ENCODE measurements at places on chromosomes 12 and 14. TPM values are rescaled to one million over a fixed set of nuclear protein-coding genes. Genes with fewer than 3 reads are reported as not detected.

DNA sequence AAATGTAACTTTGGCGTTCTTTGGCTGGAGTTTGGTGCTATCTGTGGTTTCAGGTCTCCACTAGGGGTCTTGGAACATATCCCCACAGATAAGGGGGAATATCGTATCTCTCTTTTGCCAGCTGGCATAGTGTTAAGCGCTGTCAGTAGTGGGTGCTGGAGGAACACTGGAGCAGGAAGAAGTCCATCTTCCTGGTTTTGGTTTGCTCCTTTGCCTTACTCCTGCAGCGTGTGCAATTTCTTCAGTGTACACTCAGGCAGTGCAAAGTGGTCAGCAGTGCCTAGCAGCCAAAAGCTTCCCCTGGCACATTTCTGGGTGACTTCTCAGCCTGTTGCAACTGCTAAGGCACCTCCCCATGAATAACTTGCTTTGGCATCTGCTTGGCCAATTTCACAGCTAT, 11.7 kb upstream of the RIPK3 start:
- ATAC-seq, result peak; percentile 41

GRCh38 chr12:105202202-105202601, 33.8 kb downstream of the APPL2 start:
- no peak for ATAC-seq

GRCh38 chr14:31124197-31124596, 83.4 kb downstream of the HECTD1 start:
- no peak for ATAC-seq

DNA sequence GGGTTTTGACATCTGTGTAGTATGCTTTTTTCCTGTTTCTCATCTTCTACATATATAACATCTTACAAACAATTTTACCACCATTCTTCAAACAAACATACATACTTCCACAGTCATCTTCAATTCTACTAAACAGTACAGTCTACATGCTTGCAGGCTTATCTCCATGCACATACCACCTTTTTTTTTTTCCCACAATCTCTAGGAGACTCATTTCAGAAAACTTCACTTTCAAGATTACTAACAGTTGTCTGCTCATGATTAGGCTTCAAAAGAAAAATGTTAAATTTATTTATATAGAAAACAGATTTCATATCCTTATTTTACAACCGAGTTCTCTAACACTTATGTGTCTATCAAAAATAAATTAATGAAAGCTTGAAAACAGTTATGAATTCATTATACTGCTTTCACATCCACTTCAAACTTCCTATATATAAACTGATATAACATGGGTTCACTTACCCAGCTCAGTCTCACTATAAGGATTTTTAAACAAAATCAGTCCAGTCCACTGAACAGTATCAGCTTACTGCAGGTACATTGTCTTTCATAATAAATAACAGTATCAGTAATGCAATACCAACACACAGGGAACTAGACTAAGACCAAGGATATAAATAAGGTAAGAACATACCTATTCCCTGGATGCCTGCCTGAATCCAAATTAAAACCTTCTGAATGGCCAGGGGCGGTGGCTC, 42.5 kb downstream of the LRP6 start:
- no peak for ATAC-seq

- no peak for ATAC-seq
These were observed 22.2 kb upstream of the DIP2B start for GRCh38 chr12:50482571-50482970.

DNA sequence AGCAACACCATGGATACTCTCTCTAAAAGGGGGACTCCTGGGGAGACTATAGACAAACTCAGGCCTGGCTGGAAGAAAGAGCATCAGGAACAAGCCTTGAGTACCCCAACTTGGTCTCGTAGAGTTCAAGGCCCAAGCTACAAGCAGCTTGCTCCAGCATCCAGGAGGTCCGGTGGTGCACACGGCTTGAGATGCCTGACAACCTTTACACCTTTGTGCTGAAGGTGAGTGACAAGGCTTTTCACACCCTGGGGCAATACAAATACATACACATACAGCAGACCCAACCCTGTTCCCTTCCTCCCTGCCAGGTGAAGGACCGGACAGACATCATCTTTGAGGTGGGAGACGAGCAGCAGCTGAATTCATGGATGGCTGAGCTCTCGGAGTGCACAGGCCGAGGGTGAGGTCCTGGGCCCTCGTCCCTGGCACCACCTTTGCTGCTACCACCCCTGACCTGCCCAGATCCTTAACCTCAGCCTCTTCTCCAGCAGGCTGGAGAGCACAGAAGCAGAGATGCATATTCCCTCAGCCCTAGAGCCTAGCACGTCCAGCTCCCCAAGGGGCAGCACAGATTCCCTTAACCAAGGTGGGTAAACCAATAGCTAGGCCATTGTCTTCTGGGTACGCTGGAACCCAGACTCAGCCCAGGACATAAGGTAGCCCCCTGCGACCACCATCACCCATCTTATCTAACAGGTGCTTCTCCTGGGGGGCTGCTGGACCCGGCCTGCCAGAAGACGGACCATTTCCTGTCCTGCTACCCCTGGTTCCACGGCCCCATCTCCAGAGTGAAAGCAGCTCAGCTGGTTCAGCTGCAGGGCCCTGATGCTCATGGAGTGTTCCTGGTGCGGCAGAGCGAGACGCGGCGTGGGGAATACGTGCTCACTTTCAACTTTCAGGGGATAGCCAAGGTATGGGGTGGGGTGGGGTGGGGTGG, 41.2 kb downstream of the SH2B3 start:
- no peak for ATAC-seq

- ATAC-seq, result no peak
These were observed 73.9 kb upstream of the WSCD2 start for GRCh38 chr12:108055141-108055540.

The POMT2 gene
- 11.2 TPM for total RNA-seq

- peak; percentile 79 for ATAC-seq
These were observed 7.8 kb upstream of the DTX1 start for GRCh38 chr12:113048716-113049127.

The DNAH10 gene
- 0.12 TPM for total RNA-seq

The CLEC1B gene
- not detected for total RNA-seq

GRCh38 chr14:37668646-37669045, 73.2 kb downstream of the TTC6 start:
- no peak for ATAC-seq

The MMP19 gene
- total RNA-seq, result 0.60 TPM

DNA sequence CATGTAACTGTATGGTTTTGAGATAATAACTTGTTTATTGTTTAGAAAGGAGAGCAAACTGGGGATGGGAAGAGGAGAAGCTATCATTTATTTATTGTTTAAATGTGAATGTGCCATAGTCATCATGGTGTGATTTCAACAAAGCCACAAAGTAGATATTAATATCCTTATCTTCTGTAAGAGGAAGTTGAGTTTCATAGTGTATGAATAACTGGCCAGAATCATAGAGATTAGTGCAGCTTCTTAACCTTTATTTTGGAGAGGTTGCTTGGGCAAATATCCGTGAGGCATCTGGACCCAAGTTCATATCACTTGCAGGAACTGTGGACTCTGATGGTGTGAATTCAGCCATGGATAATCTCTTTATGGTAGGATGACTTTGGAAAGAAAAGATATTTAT, 26.8 kb upstream of the LYZ start:
- no peak for ATAC-seq

GRCh38 chr14:94043111-94043755, 17.1 kb downstream of the OTUB2 start:
- ATAC-seq, result no peak

GRCh38 chr12:71159264-71159663, 1.5 kb upstream of the TSPAN8 start:
- no peak for ATAC-seq

DNA sequence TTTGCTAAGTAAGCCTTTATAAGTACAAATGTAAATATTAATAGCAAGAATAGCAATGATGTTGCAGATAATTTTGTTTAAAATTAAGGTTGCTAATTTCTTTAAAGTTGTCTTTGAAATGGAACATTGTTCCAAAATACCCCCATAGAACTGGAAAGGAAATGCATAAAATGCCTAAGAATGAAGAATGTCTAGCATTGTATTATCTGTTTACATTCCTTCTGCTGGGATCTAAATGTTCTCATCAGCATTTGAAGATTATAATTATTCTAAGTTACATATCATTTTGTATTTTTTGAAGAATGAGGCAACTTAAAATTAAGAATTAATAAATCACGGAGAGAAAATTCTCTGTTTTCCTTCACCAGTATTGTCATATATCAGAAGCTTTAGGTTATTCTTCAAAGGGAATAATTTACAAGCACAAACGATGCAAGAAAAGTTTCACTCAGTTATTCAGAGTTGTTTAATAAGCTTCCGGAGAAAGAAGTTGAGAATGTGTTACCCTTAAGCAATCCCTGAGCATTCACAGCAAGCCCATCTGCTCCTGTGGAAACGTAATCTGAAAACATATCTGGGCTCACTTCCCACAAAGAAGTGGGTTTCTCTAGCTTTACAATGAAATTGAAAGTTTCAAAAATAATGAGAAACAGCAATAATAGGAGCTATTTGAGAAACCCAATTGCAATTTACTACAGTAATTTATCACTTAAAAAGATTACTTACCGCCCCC, 21.3 kb downstream of the SLC6A15 start:
- ATAC-seq, result no peak

GRCh38 chr12:93785249-93786010, 108.3 kb downstream of the CRADD start:
- ATAC-seq, result peak; percentile 95

DNA sequence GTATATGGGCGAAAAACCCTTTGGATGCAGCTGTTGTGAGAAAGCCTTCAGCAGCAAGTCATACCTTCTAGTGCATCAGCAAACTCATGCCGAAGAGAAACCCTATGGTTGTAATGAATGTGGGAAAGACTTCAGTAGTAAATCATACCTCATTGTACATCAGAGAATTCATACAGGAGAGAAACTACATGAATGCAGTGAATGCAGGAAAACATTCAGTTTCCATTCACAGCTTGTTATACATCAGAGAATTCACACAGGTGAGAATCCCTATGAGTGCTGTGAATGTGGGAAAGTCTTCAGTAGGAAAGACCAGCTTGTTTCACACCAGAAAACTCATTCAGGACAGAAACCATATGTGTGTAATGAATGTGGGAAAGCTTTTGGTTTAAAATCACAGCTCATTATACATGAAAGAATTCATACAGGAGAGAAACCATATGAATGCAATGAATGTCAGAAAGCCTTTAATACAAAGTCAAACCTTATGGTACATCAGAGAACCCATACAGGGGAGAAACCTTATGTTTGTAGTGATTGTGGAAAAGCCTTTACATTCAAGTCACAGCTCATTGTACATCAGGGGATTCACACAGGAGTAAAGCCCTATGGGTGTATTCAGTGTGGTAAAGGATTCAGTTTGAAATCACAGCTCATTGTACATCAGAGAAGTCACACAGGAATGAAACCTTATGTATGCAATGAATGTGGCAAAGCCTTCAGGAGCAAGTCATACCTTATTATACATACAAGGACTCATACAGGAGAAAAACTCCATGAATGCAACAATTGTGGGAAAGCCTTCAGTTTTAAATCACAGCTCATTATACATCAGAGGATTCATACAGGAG, 21.4 kb downstream of the ZNF268 start:
- ATAC-seq, result no peak

DNA sequence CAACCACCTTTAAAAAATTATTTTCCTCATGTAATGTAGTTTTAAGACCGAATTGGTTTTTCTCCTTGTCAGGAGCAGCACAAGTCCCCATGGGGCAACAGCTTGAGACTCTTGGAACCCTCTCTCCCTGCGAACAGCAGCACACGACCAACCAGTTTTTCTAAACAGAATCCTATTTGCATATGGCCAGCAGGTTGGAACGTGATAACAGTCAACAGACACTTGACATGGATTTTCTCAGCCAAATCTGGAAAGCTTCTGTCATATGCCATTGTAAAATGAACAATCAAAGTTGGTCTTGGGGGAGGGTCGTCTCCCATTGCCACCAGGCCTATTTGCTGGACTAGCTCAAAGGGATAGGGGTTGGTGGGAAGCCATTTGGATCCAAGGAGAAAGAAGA, 1915.0 kb upstream of the FLRT2 start:
- no peak for ATAC-seq

- no peak for ATAC-seq
These were observed 16.2 kb downstream of the VPS33A start for GRCh38 chr12:122250047-122250446.

DNA sequence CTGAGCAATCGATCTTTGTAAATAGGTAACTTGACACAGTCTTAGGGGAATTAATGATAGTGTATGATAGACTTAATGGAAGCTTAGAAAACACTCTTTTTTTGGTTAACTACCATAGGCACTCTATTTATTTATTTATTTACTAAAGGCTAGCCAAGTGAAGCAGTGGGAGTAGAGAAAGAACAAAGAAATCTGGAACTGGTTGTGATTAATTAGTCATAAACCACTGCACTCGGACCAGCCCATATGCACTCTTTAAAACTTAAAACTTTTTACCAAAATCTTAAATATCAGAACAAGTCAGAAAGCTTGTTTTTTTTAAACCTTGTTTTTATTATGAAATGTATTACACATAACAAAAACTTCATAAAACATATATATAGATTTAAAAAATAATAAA, 49.5 kb upstream of the SRP54 start:
- ATAC-seq, result no peak

The OAS3 gene
- total RNA-seq, result 33.6 TPM

The OR11G2 gene
- total RNA-seq, result not detected

Data from esophagus mucosa (tissue), 1 donor.